Bronchial epithelial cell (primary cell): ENCODE measurements at places on chromosomes 1 and 21.
A peak's percentile ranks its signal among the peaks of the same experiment; 100 is the strongest.

GRCh38 chr1:242828828-242829227, 304.3 kb upstream of the PLD5 start:
- DNase-seq, result no peak

- peak; percentile 65 for DNase-seq
Observed at GRCh38 chr1:151713874-151714273, 2.7 kb downstream of the CELF3 start.

DNA sequence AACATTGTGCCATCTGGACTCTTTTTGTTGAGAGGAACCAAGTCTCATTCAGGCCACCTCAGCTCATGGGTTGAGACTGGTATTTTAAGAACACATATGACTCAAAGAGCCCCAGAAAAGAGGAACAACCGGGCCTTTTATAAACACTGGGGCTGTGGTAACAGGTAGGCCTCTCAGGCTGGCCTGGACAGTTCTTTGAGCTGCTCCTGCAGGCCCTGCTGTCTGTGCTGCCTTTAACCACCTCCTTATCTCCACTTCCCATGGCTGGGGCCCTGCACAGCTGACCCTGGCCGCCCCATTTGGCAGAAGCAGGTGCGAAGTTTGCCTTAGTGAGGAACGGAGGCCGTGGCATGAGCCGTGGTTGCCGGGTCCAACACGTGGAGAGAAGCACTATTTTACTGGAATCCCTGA, 163.3 kb downstream of the RHOU start:
- DNase-seq, result no peak

- DNase-seq, result no peak
Observed at GRCh38 chr1:172184506-172185191, 235.8 kb upstream of the C1orf105 start.

- DNase-seq, result no peak
Observed at GRCh38 chr21:39670701-39671100, 58.0 kb downstream of the B3GALT5 start.

GRCh38 chr1:147214325-147214724, 10.8 kb downstream of the FMO5 start:
- DNase-seq, result no peak

GRCh38 chr1:47688461-47689296, 250.8 kb downstream of the FOXD2 start:
- DNase-seq, result no peak

DNA sequence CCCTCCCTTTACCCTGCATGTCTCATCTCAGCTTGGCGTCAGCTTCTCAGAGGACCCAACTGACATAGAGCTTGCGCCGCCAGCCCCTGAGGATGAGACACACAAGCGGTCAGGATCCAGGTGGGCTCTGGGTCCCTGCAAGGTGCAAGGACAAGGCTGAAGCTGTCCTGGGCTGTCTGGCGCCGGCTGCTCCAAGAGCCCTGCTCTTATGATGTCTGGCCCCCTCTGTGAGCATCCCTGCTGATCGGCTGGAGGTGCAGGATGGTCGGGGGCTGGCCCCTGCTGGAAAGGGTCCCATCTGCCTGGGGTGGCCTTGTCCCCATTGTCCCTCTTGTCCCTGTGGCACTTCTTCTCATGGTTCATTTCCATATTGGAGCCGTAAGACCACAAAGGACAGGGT, 479.0 kb downstream of the NPHP4 start:
- DNase-seq, result no peak

- no peak for DNase-seq
Observed at GRCh38 chr1:239944666-239945065, 147.0 kb upstream of the FMN2 start.

GRCh38 chr1:64228167-64228957, 24.9 kb downstream of the UBE2U start:
- DNase-seq, result no peak

DNA sequence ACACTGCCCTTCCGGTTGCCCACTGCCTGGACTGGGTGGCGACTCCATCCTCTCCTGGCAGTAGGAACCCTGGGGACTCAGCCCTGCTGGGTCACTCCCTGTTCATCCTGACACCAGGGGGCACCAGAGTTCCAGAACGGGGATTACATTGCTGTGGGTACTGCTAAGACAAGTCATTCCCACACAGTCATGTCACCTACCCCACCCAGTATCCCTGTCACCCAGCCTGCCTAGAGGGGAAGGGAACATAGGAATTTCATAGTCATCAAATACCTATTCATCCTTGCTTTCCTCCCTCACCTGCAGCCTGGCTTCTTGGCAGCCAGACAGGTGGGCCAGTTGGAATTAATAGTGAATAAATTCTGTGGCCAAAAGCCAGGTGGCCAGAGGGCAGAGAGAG, 9.8 kb upstream of the SFN start:
- peak; percentile 98 for DNase-seq

- DNase-seq, result no peak
Observed at GRCh38 chr1:198519639-198520501, 20.6 kb downstream of the ATP6V1G3 start.

- DNase-seq, result no peak
Observed at GRCh38 chr1:230976825-230977747, 1.6 kb downstream of the TTC13 start.

- no peak for DNase-seq
Observed at GRCh38 chr21:33783187-33783979, 132.2 kb downstream of the ATP5PO start.

DNA sequence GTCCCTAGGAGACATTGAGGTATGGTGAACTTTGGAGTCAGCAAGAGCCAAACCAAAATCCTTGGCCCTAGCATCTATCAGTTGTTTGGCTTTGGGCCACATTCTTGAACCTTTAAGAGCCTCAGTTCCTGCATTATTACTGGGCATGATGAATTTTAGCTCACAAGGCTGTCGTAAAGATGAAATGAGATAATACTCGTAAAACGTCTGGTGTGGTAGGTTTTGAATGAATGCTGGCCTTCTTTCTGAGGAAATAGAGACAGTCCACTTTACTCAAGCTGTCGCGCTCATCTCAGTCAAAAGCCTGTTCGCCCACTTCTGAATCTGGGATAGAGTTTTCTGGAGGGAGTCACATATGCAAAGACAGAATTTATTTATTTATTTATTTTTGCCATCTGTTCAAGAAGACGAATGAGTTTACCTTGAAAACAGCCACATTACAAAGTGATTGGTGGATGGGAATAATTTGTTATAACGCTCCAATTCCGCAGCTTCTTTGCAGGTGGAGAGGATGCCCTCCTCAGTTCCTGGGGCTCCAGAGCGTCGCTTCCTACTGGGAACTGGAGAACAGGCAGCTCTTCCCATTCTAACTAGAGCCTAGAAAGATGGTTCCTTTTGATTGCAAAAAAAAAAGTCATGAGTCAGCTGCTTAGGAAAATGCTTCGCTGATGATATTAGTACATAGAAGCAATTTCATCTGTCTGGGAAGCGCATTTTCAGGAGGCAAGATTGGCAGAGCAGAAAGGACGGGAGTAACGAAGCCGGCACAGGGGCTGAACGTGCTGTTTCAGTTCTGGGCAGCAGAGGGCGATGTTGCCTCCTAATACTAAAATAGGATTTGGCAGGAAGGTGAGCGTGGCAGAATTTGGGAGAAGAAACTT, 49.9 kb upstream of the CYP2J2 start:
- DNase-seq, result peak; percentile 41

GRCh38 chr1:33167650-33168447, 14.0 kb downstream of the TRIM62 start:
- peak; percentile 24 for DNase-seq

DNA sequence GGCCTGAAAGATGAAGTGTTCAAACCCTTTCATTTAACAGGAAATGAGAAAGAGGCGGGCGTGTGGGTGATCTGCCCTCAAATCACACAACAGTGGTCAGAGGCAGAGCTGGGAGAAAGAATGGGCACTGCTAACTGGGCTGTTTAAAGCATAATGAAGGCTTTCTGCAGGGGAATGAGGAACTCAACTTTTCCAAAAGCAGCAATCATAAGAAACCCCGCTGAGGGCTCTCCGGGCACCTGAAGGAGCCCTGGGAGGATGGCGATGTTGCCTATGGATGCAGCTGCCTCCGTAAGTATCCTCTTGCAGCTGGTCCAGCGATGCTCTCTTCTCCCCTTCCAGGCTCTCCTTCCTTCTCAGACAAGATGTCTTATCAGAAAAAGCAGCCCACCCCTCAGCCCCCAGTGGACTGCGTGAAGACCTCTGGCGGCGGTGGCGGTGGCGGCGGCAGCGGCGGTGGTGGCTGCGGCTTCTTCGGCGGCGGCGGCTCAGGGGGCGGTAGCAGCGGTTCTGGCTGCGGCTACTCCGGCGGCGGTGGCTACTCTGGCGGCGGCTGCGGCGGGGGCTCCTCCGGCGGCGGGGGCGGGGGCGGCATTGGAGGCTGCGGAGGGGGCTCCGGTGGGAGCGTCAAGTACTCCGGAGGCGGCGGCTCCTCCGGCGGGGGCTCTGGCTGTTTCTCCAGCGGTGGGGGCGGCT, 1.2 kb downstream of the LORICRIN start:
- DNase-seq, result peak; percentile 3

DNA sequence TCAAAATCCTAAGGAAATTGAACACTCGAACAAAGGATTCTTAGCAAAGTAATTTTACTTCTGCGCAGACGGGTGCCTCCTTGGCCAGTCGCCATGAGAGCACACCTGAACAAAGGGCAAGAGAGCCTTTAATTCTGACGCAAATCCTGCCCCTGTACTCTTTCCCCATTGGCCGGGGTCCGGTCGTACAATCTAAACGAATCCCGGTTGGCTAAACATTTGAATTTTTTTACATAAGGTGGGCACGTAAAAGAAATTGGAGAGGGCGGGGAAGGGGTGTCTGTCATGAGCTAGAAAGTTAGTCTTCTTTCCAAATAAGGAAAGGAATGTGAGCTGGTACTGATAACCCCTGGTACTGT, 8.2 kb upstream of the IL22RA1 start:
- peak; percentile 88 for DNase-seq

- no peak for DNase-seq
Observed at GRCh38 chr1:214727274-214727673, 124.3 kb downstream of the CENPF start.

GRCh38 chr1:40838980-40839942, 22.9 kb downstream of the CITED4 start:
- DNase-seq, result no peak

DNA sequence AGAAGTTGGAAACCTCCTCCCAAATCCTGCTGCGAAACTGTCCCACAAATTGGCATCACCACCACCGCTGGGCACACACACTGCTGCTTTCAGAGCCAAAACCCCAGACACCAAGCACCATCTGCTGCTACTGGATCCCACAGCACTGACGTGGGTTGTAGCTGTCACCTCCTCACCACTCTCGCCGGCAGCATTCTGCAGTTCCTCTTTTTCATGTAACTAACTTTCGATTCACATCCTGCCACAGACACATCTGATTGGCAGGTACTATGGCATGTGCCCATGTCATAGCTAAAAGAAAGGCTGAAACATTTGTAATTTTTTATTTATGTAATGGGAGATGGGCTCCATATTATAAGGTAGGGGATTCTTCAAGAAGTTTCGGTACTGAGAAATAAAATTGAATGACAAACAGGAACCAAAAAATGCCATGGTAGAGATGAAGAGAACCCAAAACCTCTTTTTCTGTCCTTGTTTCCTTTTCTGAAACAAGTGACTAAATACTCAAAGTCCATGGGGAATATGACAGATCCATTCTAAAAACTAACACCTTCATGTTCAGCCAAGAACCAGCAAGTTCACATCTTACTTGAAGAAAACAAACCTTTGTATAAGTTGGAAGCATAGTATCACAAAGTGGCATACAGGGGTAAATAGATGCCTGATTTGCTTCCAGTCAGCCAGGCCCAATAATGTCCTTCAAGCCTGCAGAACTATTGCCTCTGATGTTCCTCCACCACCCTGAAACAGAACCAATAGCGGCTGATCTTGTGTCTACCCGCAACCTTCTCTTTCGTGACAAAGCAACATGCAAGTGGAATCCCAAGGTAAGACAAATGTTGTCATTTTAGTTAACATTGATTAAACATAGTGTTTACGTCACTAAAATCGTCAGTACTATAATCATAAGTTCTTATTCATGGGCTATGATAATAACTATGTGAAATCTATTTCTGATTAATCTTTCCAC, 26.6 kb upstream of the RGS13 start:
- no peak for DNase-seq

GRCh38 chr1:70528590-70529333, 117.7 kb downstream of the CTH start:
- DNase-seq, result peak; percentile 47

- DNase-seq, result no peak
Observed at GRCh38 chr1:14949270-14949835, 204.2 kb upstream of the TMEM51 start.

DNA sequence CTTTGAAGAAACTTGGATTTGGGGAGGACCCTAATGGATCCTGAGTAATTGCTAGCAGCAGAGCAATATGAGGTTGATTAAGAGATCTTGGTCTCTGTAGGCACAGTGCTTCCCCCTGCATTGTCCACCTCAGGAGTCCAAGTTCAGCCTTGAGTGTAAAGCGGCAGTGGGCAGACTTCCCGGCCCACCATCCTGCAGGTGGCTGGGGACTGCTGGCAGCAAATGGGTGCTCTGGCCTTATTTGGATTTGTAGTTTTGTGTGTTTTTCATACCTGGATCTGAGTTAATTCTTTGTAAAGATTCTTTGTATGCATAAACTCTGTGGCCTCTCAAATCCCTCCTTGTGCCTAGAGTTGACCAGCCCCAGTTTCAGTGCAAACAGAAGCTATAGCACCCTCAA, 7.6 kb downstream of the BARHL2 start:
- no peak for DNase-seq

- DNase-seq, result peak; percentile 45
Observed at GRCh38 chr1:152858062-152858461, 1.7 kb upstream of the LCE7A start.

GRCh38 chr1:14340002-14340785, 258.3 kb upstream of the KAZN start:
- DNase-seq, result no peak

DNA sequence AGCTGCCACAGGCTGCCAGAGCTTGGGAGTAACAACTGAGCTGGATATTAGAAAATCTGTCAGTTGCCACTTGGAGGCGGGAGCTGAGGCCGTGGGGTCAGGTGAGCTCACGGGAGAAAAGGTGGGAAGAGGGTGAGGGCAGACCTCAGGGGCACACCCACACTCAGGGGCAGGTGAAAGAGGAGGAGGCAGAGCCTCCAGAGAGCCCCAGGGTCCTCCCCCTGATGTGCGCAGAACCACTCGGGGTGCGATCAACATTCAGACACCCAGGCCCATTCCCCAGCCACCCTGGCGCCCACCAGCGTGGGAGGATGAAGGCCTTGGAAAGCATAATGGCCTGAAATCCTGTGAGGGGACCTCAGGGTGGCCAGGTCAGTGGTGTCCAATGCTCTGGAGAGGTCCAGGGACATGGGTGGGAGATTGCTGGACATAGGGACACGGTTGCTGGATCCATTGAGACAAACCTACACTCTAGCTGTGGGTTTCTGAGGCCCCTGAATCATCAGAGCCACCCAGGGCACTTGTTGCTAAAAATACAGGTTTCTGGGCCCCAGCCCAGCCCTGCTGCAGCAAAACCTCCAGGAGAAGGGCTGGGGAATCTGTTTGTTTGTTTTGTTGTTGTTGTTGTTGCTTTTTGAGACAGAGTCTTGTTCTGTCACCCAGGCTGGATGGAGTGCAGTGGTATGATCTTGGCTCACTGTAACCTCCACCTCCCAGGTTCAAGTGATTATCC, 49.4 kb upstream of the GPR153 start:
- no peak for DNase-seq

- peak; percentile 17 for DNase-seq
Observed at GRCh38 chr1:106435269-106435668, 621.2 kb upstream of the PRMT6 start.

- no peak for DNase-seq
Observed at GRCh38 chr1:89610457-89611011, 22.4 kb upstream of the LRRC8C start.
